ENCODE measurements at places on chromosomes 7 and 10. TPM values are rescaled to one million over a fixed set of nuclear protein-coding genes. Genes with fewer than 3 reads are reported as not detected.

BMPER gene
- total RNA-seq: 2.0 TPM

CPVL gene
- total RNA-seq: not detected

SCIN gene
- total RNA-seq: 0.42 TPM

CHST15 gene
- 15.0 TPM for total RNA-seq

ZNRF2 gene
- 20.0 TPM for total RNA-seq

TRIM50 gene
- total RNA-seq: not detected

PRLHR gene
- not detected for total RNA-seq

DPYSL4 gene
- total RNA-seq: 0.14 TPM

C10orf95 gene
- 2.3 TPM for total RNA-seq

TMEM140 gene
- not detected for total RNA-seq

PDE6C gene
- total RNA-seq: not detected

ADIRF gene
- total RNA-seq: 47.0 TPM

ARID5B gene
- 11.3 TPM for total RNA-seq

BLNK gene
- 14.8 TPM for total RNA-seq

VSTM2A gene
- not detected for total RNA-seq

OR13A1 gene
- not detected for total RNA-seq

NKX6-2 gene
- not detected for total RNA-seq

LRIT1 gene
- total RNA-seq: not detected

PDCD4 gene
- 109 TPM for total RNA-seq

ZNF488 gene
- 2.3 TPM for total RNA-seq

CYP2E1 gene
- not detected for total RNA-seq

JCAD gene
- 0.35 TPM for total RNA-seq

All from airway epithelial cell (primary cell).